CD4-positive, alpha-beta T cell treated with Interleukin-4 for 1 hour (primary cell): ENCODE measurements at places on chromosomes 2 and 18.

DNA sequence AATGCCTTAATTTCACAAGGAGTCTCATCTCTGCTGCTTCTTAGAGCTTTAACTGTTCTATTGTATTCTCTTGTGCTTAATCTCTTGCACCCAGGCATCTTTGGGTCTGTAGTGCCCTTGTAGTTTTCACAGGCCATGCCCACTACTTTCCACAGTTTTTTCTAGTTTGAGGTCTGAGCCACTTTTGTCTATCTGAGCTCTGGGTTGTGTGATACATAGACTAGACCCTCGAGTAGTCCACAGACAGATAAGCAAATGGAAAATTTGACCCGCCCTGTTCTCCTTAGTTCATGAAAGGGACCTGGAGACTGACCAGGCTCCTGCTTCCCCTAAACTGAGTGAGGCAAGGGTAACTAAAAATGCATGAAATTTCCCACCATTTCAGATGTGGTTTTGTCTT, 466.8 kb upstream of the ZEB2 start:
- DNase-seq: no peak

DNA sequence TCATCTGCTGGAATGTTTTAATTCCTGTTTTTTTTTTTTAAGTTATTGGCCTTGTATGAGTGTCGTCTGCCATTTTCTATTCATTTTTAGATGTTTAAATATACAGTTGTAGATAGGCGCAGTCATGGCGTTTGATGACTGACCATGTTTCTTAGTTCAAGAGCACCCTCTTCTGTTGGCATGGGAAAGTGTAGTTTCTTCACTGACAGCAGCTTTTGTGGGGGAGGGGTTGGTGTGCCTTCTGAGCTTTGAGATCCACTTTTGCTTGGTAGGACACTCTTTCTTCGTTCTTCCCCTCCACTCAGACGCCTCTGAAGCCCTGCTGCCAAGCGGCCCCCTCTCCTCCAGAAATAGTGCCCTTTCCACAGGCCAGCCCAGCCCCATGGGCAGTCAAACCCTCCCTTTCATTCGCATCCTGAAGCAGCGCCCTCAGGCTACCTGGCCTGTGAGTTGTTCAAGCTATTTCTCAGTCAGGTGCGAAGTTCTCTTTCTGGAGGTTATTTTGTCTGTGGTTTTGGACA, 492.0 kb downstream of the TNS1 start:
- peak; percentile 30 for DNase-seq

DNA sequence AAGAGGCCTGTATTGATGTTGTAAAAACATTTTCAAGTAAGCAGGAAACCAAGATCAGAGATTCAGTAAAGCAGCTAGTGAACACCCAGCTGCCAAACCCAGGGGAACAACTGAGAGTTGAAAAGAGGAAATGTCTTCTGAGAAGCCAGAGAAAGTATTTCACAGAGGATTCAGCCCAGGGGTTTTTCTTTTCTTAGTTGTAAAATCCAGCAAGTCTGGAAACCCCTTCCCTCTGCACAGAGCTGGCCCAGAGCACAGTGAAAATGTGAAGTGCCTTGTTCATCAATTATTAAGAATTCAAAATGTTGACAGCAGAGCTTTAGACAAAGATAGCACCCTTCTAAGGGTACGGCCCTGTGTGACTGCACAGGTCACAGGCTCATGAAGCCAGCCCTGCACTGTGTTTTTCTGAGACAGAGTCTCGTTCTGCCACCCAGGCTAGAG, 28.4 kb downstream of the AFF3 start:
- DNase-seq: no peak

DNA sequence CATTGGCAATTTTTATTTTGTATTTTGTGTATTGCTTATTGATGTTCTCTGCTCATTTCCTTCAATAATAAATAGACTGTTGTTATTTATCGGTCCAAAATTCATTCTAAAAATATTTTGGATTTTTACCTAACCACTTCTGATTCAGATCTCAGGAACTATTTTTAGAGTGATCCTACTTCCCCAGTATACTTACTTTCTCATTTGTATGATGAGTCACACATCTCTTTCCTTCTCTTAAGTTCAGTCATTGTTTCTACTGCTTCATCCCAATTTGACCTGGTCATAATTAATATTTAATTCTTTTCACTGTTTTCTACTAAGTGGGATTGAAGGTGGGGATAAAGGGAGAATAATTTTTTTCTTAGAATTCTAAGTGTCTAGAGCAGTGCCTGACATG, 75.1 kb downstream of the AGPS start:
- DNase-seq: no peak

GRCh38 chr2:148989882-148990493, 48.5 kb upstream of the LYPD6B start:
- peak; percentile 56 for DNase-seq

GRCh38 chr2:17196380-17196779, 321.9 kb downstream of the RAD51AP2 start:
- DNase-seq: no peak

DNA sequence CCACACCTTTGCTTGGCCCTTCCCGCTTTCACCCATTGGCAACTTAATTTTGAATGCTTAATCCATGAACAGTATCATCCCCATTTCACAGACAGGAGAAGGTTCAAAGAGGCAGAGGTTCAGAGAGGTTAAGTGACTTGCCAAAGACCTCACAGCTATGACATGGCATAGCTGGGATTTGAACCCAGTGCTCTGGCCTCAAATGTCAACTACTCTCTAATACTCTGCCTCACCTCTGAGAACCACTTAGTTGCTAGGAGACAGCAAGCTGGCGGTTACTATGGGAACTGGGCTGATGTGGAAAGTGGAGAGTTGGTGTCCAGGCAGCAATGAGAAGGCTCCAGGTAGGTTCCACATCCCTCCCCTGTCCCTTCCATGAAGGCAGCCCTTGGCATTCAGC, 15.8 kb upstream of the PRSS56 start:
- no peak for DNase-seq

DNA sequence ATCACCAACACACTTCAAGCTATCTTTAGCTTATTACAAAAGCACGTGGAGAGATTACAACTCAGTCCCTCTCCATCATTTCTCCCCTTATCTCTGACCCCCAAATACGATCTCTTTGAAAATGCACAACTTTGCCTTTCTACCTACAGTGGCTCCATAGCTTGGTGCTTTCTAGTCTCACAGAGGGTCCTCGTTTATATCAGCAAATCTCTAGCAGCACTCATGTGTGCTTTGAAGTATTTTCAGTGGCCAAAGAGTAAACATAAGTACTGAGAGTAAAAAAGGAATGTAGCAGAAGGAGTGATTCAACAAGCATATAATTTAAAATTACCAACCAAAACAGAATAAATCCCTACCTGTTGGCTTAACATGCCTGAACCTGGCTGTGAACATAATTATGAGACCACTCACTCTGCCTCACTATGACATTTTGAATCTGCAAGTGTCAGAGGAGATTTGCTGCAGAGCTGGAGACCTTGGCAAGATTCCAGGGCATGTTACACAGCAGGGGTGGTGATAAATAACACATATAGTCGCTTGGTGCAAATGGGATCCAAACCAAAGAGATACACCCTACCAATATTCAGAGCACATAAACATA, 54.6 kb downstream of the LAMA3 start:
- DNase-seq: no peak

DNA sequence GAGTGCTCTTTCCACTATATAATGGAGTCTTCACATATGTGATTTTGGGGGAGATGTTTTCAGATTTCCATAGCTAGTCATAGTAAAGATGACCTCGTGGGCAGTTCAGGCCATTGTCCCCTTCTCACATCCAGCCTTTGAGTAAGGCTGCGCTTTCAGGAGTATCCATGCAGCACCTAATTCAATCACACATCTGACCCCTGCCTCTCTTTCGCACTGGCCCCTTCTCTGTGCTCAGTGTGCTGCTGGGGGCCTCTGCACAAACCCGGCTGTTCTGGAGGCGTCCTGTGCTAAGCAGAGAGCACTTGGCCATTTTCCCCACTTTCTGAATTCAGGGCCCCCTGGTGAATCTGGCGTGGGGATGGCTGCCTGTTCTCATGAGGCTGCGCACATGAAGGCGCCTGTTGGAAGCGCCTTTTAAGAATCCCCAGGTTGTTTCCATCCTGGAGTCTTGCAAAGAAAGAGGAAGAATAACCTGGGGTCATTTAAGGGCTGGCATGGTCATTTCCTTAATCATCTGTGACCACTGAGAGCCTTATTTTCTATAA, 96.0 kb upstream of the ALPP start:
- no peak for DNase-seq

DNA sequence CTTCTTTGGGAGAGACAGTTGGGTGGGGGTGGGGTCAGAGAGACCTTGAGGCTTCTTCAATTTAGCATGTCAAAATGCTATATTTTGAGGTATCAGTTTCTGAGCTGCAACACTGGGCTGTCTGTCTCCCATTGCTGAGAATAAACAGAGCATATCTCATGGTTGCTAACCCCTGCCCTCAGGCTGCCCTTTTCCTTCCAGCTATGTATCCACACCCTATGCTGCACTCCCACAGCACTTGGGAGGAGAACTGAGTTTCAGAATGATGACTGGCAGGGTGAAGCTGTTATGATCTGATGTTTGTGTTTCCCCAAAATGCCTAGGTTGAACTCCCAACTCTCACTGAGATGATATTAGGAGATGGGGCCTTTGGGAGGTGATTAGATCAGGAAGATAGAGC, 794.0 kb downstream of the RNF144A start:
- no peak for DNase-seq

DNA sequence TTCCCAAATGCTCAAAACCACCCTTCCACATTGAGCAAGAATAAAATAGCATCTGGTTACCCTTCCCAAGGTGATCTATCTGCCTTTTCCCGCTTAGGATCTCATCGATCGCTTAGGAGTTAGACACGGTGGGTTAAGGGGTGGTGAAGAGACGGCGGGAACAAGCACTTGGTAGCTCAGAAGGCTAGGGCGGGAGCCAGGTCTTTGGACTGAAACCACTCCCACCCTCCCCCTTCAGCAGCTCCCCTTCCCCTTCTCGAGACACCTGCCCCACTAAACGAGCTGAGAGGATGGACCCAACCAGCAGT, 513 bp downstream of the THOC1 start:
- DNase-seq: no peak

DNA sequence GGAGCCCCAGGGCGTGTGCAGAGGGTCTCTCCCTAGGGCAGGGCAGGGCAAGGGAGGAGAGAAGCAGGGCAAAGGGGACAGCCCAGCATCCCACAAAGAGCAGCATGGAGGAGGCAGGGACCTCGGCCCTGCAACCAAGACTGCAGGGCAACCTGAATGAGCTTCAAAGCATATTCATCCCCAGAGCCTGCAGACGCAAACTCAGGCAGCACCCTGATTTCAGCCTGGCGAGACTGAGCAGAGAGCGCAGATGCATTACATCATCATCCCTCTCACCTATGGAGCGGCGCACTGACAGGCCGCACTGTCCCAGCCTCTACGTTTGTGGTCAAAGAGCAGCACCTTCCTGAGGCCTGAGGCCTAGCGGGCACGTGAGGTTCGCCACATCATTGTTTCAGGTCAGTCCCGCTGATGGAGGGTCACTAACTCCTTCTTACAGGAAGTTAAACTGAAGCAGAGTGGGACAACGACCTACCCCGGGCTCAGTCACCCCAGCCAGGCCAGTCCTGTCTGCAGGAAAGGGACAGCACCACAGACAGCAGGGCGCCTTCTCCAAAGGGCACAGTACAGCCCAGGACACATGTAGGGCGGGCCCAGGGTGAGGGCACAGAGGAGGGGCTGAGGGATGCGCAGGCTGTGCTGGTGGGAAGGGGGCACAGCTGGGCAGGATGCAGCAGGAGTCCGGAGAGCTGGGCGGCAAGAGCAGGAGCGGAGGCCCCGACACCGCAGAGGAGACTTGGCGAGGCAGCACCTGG, 67.2 kb upstream of the RAB6C start:
- no peak for DNase-seq

DNA sequence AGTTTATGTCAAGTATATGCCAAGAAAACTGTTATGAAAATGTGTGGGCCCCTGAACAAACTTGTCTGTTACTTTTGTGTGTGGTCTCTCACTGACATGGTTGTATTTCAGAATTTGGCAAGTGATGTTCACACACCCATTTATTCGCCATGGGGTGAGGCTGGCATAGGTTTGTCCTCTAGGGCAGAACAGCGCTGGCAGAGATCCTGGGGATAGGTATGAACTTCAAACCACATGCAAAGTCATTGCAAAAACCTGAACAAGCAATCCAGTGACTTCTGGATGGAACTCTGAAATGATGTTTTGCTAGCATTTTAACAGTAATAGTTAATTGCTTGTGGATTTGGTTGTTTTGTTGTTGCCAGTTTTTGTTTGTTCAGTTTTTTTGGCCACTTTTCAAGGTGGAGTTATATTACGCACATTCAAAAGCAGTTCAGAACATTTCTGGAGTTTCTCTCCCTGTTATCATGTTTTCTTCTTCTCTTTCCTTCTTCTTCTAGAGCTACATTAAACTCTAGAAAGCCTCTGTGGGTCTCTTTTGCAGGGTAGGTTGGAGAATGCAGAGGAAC, 78.5 kb downstream of the MDH1 start:
- DNase-seq: no peak

GRCh38 chr2:3776311-3776710, 72.9 kb downstream of the DCDC2C start:
- no peak for DNase-seq

DNA sequence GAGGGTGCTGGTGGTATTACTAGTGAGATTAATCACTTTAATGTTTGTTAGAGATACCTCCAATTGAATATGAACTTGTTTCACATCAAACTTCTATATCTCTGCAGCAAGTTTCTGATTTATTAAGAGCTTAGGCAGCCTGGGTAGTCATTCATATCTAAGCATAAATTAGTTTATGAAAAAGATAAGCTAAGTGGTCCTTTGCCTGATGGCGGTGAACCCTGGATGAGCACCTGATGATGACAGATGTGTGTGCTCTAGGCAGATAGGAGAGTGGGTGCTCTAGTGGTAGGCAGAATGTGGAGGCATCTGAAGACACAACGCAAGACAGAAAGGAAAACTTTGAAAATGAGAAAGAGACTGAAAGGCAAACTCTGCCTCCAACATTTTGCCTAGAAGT, 5.0 kb downstream of the FKBP7 start:
- no peak for DNase-seq

- DNase-seq: no peak
These were observed 166.1 kb downstream of the FAM210A start for GRCh38 chr18:13560306-13560705.

DNA sequence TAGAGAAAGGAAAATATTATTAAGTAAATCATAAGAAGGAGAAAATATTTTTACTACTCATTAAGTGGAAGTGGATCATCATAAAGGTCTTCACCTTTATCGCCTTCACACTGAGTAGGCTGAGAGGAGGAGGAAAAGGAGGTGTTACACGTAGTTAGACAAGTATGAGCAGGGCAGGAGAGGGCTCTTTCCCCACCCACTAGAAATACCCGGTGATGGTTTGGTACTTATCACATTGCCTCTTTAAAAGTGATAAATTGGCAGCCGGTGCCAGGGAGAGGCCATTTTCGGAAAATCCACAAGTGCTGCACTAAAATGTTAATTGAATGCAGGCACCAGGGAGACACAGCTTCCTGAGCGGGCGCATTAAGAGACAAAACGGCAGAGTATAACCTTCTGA, 598.7 kb upstream of the SOX11 start:
- no peak for DNase-seq

- DNase-seq: no peak
These were observed 65.0 kb downstream of the ATAD2B start for GRCh38 chr2:23861952-23862351.

GRCh38 chr2:75607400-75607798, 39.2 kb upstream of the MRPL19 start:
- DNase-seq: no peak
